ENCODE measurements at places on chromosomes 2 and 18.

DNA sequence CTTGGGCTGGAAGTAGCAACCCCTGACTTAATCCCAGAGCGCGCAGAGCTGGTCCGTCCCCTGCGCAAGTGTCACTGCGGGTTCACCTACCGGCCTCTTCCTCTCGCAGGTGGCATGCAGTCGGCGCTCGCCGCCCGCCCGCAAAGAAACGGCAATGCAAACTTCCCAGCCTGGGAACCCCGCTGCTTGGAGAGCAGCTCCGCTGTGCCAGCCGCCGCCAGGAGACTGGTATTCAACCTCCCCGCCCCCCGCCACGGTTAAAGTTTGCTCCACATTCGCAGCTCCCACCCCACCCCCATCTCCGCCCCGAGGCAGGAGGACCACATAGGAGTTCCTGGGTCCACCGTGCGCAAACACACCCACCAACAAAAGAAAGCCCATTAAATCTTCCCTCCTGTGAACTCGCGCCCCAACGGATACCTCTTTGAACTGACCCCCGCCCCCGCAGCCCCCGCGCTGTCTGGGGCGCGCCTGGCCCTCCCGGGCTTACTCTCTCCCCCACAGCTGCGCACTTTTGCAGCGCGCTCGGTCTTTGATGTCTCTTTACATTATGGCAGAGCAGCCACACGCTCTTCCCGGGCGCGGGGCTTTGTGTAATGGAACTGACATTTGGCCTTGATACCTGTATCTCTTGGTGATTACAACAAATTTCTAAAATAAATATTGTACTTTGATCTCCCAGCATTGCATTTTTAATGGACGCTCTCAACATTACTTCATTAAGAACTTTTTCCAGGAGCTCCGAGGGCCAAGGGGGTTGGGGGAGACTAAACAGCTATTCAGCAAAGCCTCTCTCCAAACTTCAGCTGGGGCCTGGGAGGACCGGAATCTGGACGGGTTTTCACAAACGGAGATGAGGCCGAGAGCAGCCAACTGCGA, 3.1 kb upstream of the SP5 start:
- DNase-seq, result no peak

GRCh38 chr2:78768016-78768415, 257.5 kb upstream of the REG3G start:
- no peak for DNase-seq

DNA sequence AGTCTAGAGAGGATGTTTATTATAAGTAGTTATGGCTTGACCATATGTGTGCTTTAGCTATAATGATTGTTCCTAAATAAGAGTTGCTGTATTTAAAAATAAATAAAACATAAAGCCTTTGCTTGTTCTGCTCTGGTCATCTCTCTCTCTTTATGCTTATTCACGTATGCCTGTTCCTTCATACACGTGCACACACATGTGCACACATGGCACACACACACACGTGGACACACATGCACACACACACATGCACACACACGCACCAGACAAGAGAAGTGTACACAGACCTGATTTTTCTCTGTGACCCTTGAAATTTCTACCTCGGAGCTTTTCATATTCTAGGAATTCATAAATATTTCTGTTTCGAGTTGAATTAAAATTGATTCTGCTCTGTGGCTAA, 658.2 kb upstream of the SALL3 start:
- no peak for DNase-seq

GRCh38 chr2:194301946-194302345, 1355.1 kb upstream of the SLC39A10 start:
- DNase-seq, result no peak

- DNase-seq, result no peak
These were observed 291.1 kb downstream of the ARHGAP15 start for GRCh38 chr2:143420313-143420712.

DNA sequence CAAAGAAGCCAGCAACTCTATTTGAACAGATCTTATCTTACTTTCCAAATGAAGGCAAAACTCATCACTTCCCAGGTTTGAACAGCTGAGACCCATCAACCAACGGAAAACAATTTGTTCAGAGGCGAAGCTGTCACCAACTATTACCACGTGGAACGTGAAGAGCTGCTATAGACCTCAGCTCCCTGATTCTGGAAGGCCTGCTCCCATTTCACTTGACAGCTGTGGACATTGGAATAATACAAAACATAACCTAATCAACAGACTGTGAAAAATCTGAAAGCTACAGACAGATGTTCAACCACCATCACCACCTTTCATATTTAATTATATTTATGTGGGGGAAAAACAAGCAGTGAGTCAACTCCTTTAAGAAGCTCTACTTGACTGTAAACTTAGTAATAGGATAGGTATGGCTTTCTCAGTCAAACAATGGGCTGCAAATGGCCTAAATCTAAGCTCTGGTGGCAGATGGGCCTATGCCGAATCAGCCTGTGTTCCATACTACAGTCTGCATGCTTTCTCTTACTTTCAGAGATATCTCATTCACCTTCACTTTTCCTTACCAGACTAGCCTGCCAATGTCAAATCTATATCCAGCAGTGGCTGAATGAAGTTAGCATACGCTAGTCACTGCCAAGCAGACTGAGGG, 896.4 kb downstream of the TDRD15 start:
- no peak for DNase-seq

GRCh38 chr2:18426174-18426573, 134.3 kb downstream of the RDH14 start:
- no peak for DNase-seq
